ENCODE measurements at places on chromosomes 6 and 20.

GRCh38 chr6:150730801-150731457, 131.2 kb downstream of the PLEKHG1 start:
- DNase-seq, result no peak

DNA sequence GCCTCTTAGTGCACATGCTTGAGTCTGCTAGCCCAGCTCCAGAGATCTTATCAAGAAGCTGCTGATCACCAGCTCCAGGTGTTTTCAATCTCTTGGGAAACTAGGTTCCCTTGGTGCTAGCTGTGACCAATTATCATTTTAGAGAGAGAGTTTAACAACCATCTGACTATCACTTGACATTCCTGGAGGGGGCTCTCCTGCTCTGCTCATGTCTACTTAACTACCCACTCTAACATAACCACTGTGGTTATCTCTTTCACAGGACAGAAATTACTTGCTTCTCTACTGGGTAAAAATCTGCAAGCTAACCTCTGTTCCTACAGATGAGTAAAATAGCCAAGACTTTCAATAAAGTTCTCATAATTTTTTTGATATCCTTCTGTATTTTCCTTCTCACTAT, 823.4 kb upstream of the GJE1 start:
- DNase-seq, result peak; percentile 11

GRCh38 chr6:31920811-31921210, 6.7 kb upstream of the C2 start:
- DNase-seq, result peak; percentile 79

- no peak for DNase-seq
Measured at GRCh38 chr6:20900389-20901160, 366.3 kb downstream of the CDKAL1 start.

DNA sequence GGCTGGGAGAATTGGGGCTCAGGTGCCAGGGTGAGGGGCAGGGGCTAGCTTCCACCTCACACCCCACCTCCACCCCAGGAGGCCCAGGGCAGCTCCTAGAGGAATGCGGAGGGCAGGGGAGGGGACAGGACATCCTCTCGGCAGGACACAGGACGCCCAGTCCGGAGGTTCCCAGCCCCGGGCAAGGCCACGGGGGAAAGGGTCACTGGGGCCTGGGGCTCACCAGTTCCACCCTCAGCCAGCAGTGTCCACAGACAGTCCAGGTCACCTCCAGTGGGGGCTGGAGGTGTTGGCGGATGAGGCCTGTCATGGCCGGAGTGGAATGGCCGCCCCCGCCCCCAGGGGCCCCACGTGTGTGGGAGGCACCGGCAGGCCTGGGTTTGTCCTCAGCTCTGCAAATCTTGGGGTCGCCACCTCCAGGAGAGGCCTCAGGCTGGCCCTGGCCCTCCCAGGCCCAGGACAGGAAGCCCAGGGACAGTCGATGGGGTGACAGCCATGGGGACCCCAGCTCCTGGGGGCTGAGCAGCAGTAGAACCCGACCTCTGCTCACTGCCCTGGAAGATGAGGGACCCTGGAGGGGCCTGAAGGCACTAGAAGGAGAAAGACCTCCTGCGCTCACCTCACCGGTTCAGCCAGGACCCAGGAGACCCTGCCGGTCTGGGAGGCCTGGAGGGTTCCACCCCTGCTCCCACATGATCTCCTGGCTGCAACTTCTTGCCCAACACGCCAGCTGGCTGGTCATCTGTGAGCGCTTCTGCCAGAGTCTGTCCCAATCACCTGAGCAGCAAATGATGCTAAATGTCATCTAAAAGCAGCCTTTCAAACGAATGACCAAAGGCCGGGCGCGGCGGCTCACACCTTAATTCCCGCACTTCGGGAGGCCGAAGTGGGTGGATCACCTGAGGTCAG, 13.0 kb upstream of the ABHD16B start:
- DNase-seq, result no peak

GRCh38 chr6:151494235-151494935, 568 bp downstream of the CCDC170 start:
- DNase-seq, result peak; percentile 16

- DNase-seq, result peak; percentile 80
Measured at GRCh38 chr6:159646733-159647132, 46.3 kb downstream of the SOD2 start.

- no peak for DNase-seq
Measured at GRCh38 chr6:112881828-112882780, 535.0 kb downstream of the RFPL4B start.

DNA sequence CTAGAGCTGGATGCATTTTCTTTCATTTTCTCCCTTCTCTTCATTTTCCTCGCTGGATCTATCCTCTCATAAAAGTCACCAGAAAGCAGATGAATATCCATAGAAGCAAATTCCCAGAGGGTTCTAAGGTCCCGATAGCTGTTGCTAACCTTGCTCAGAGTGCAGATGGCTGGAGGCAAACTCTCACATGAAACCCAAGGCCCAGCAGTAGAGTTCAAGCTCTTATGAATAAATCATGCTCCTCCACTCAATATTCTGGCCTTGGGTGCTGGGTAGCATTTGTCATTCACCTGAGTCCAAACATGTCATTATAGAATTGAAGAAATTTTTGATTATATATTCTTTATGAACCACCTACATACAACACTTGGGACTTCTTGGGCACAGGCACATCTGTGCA, 539.7 kb upstream of the MARCKS start:
- DNase-seq, result no peak

DNA sequence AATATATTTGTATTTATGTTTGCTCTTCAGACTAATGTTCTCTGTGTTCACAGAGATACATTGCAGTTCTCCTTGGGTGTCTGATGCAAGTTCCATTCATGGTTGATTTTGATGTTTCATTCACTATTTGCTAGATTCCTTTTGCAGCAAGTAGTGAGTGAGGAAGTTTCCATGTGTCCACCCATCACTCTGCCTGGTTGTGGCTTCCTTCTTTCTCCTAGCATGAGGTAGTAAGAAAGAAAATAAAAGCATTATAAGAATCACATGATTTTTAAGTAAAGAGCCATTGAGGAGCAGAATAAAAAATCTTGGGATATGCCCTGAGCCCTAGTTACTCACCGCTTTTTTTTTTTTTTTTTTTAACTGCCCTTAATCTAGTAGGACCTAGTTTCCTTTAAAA, 8.7 kb downstream of the SASH1 start:
- no peak for DNase-seq

GRCh38 chr6:157430834-157431233, 49.8 kb downstream of the ZDHHC14 start:
- no peak for DNase-seq

GRCh38 chr6:100255701-100256100, 209.0 kb downstream of the SIM1 start:
- no peak for DNase-seq

DNA sequence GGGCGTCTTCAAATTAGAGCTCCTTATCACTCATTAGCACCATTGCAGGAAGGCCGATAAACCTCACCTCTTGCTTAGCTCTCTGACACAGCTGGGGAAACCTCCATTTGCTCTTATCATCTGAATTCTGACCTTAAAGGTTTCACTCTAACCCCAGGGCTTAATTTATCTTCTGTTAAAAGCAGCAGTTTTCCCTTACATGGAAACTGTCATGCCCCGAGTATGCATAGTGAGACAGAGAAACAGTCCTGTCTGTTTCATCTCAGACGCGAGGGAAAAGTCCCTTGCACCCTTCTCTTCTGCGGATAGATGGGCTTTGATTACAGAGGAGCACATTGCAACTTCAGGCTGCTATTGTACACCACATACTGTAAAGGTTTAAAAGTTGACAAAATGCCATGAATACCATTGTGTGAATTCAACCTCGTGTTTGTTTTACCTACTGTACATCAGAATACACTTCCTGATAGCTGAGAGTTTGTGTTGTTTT, 191.5 kb upstream of the BMP2 start:
- DNase-seq, result peak; percentile 66

- DNase-seq, result no peak
Measured at GRCh38 chr20:54234991-54235390, 27.1 kb downstream of the PFDN4 start.

- DNase-seq, result peak; percentile 49
Measured at GRCh38 chr20:44074252-44075151, 112.5 kb downstream of the JPH2 start.

DNA sequence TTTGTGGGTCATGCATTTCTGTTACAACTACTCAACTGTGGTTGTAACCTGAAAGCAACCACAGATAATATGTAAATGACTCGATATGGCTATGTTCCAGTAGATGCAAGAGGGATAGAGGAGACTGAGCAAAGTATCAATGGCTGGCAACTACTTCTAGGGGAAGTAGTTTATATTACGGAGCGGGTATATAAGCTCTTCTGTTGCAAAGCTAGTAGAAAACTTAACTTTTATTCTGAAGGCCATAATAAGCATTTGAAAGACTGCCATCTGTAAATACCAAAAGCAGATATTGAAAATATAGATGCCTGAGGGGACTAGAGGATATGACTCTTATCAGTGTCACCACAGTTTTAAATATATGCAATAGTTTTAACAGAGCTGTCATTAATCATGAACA, 655.3 kb downstream of the PHF3 start:
- peak; percentile 42 for DNase-seq

- no peak for DNase-seq
Measured at GRCh38 chr6:41071501-41071922, 644 bp downstream of the OARD1 start.

GRCh38 chr6:31706599-31706998, at the start of gene LY6G6F:
Gene LY6G6F, plus strand, starts transcription at chr6:31706866. Its CDS starts 41 bp downstream, at chr6:31706907.
- no peak for DNase-seq

DNA sequence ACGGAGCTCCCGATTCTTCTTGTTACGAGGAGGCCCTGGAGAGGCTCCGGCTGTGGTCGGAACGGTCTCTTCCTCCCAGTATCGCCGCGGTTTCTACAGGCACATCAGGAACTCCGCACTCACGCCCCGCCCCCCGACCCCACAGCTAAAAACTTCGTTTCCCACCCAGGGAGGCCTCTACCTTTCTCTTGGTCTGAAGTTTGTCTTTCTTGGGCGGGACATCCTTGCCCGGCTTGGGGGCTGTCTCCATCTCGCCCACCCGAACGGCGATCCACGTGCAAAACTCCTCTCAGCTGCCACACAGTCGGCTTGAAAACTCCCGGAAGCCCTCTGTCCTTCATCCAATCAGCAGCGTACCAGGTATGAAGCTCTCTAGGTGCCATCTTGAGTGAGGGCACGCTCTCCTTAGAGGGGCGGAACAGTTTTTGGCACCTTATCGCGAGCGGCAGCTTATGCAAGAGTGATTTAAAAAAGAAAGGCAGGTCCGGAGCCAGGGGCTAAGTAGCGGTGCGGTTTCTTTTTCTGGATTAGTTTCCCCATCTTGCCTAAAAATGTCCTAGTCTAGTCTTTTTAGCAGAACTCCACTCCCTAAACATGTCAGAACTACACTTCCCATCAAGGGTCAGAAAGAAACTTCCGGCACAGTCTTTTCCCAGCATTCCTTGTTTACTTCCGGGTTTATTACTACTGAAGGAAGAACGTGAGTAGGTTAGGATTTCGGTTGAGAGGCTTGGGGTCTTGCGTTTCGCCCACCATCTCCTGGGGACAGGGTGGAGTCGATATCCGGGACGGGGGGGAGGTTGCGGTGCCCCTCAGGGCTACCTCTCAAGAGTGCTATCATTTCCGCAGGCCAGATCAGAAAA, at the start of the genes PFDN6 and WDR46:
Gene PFDN6, plus strand, starts transcription at position 681 of the 863 bp plus-strand sequence. CDS start 256 bp downstream, outside the sequence.
Gene WDR46, minus strand, starts transcription at position 319 of the 863 bp plus-strand sequence. Its CDS starts 69 bp downstream, at position 250.
- peak; percentile 88 for DNase-seq

DNA sequence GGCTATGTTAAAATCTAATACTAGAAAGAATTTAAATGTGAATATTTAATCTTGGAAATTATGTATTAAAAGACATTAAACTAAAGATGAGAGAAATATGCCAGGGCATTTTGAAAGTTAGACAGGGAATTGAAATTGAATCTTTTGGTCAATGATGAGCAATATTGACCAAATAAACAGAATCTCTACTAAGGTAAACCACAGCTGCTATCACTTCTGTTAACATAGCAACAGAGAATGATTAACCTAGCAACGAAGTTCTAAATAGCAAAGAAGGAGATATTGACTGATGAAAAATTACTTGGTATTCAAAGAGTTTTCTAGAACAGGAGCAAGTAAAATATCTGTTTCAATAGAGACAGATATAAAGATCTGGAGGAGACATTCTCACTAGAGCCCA, 45.2 kb upstream of the RSPO3 start:
- no peak for DNase-seq

- DNase-seq, result peak; percentile 67
Measured at GRCh38 chr20:22768266-22769178, 184.2 kb upstream of the FOXA2 start.

- no peak for DNase-seq
Measured at GRCh38 chr6:132418235-132418965, 17.1 kb upstream of the MOXD1 start.

GRCh38 chr20:36040571-36040970, 72.2 kb downstream of the CNBD2 start:
- no peak for DNase-seq

DNA sequence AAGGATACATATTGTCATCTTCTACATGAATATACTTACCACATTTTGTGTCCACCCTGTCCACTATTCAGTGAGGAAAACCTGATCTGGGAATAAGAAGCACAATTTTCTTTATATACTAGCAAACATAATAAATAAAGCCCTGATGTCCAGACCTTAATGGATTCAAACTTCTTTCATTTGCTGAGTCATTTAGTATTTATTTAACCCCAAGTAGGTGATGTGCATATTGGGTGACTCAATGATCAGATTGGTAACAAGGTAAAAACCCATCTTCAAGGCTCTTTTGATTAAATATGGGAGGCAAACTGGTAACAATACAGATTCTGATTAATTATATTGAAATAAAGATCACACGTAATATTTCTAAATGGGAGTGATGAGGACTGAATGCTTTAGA, 1159.8 kb upstream of the EYS start:
- DNase-seq, result no peak

DNA sequence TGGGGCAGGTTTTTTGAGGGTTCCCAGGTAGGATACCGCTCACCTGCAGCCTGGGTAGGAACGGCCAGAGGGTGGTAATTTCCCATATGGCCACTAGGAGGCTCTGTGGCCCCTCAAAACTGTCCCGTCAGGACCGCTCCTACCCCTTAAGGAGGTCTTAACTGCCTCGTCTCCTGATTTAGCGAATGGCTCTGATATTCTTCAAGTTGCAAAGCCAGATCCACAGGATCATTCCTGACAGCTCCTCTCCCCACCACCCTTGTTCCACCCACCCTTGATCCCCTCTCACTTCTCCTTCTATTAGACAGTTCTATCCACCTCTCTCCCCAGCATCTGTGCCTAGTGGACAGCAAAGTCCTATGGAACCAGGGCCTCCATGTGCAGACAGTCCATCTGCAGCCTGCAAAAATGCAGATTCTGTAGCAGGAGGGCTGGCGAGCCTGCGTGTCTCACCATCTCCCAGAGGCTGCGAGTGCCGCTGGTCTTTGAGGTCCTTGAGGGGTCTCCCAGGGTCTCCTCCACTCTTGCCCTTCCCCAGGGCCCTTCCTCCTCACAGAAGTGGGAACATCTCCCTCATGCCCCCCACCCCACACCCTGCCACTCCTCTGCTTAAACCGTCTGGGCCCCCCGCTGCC, 34.3 kb upstream of the ZBP1 start:
- peak; percentile 51 for DNase-seq

DNA sequence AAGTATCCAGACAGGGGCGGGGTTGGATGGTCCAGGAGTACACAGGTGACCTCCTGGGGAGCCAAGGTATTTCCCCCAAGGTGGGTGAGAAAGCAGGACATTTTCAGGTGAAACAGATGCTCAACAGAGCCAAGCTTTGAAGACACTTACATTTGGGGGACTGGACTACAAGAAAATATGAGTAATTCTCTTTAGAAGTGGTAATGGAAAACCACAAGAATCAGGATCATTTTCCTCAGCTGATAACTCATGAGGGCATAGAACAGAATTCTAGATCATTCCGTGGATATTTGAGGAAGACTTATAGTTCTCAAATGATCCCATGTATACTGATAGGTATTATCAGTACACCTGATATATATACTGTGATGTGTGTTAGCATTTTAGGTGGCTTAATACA, 89.9 kb downstream of the UST start:
- no peak for DNase-seq

Measured in amniotic epithelial cell (primary cell).